Activated CD4-positive, alpha-beta T cell treated with anti-CD3 and anti-CD28 coated beads, Interleukin-2, amount 50 U/mL, for 1 hour (primary cell): ENCODE measurements at places on chromosomes 6 and 20.

DNA sequence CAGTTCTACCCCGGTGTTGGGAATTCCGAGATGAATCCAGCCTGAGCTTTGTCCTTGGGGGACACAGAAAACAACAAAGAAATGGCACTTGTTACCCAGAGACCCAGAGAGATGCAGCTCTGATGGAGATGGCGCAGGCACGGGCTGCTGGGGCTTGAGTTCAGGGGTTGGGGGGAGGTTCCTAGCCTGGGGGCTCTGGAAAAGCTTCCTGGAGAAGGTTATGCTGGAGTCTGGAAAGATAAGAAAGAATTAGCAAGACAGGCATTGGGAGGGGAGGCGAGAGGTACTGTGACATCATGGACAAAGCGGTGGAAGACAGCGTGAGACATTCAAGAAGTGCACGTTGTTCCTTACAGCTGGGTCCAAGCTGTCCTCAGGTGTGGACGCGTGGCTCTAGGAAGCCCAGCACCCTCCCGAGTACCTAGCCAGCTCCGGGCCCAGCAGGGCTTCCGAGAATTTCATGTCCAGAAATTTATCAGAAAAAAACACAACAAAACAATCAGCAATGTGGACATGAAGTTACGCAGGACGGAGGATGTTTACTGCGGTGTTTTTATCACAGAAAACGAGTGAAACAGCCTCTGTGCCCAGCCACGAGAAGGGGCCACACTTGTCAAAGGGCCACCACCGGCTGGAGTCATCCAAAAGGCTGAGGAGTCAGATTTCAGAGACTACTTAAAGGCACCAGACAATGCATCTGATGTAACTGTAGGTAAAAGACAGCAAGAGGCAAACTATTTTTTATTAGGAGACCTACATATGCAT, 39.5 kb downstream of the C20orf203 start:
- no peak for DNase-seq

GRCh38 chr6:82144852-82145340, 102.6 kb downstream of the IBTK start:
- DNase-seq: no peak

DNA sequence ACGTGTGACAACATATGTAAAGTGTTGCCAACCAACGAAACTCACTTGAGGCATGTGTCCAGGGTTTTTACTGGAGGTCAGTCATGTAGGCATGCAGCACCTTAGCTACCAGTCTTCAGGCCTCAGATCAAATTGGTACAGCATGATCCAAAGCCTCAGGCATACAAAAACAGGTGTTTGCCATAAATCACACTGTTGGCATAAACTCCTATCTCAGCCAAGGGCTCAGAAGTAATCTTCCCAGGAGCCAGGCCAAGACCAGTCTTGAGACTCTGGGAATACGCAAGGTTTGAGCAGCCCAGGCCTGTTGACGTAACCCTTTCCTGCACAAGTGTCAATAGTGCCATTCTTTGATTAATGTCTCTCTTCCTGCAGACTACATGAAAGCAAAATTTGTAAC, 163.5 kb downstream of the PRL start:
- DNase-seq: no peak

DNA sequence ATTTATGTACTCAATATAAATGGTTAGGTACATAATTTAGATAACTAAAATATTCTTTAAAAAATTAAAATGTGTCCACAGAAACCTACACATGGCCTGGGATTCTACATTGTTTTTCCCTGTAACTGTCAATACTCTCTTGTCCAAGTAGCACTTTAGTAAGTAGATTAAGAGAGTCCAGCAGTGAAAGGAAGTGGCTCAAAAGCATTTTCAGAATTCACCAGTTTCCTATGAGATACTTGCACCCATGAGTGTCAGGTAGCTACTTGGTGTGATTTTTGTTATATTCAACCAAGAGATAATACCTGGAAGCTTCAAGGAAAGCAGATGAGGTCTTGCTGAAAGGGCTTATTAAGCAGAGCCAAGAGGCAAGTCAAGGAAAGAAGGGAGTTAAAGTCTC, 126.3 kb downstream of the FYN start:
- no peak for DNase-seq

DNA sequence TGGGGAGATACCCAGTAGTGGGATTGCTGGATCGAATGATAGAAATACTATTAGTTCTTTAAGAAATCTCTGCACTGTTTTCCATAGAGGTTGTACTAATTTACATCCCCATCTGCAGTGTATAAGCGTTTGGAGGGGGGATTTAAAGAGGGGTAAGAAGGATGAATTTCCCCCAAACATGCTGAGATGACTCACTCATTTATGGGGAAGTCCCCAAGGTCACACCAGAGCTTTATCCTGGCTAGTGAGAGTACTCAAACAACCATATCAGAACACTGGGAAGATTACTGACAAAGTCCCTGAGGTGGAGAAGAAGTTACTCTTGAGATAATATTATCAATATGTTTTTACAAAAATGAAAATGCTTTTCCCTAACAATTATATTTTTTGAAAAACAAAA, 44.0 kb downstream of the ROS1 start:
- DNase-seq: no peak

- no peak for DNase-seq
Measured at GRCh38 chr6:131733376-131734016, 22.7 kb upstream of the CTAGE9 start.

- no peak for DNase-seq
Measured at GRCh38 chr20:22821081-22821727, 213.9 kb upstream of the SSTR4 start.

DNA sequence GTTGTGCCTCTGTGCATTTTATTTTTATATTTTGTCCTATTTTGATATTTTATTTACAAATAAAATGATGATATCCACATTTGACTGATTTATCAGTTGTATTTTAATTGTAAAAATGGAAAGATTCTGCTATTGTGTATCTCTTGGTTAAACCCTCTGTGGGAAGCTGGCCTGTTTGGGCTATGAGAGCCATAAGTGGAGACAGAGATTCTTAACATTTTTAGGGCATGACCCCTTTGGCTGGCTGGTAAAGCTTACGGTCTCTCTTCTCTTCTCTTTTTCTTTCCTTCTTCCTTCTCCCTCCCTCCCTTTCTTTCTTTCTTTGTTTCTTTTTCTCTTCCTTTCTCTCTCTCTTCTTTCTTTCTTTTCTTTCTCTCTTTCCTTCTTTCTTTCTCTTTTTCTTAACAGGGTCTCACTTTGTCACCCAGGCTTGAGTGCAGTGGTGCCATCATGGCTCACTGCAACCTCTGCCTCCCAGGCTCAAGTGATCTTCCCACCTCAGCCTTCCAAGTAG, 172.3 kb upstream of the CDYL start:
- no peak for DNase-seq

GRCh38 chr6:48036316-48036715, 74.7 kb downstream of the PTCHD4 start:
- no peak for DNase-seq

DNA sequence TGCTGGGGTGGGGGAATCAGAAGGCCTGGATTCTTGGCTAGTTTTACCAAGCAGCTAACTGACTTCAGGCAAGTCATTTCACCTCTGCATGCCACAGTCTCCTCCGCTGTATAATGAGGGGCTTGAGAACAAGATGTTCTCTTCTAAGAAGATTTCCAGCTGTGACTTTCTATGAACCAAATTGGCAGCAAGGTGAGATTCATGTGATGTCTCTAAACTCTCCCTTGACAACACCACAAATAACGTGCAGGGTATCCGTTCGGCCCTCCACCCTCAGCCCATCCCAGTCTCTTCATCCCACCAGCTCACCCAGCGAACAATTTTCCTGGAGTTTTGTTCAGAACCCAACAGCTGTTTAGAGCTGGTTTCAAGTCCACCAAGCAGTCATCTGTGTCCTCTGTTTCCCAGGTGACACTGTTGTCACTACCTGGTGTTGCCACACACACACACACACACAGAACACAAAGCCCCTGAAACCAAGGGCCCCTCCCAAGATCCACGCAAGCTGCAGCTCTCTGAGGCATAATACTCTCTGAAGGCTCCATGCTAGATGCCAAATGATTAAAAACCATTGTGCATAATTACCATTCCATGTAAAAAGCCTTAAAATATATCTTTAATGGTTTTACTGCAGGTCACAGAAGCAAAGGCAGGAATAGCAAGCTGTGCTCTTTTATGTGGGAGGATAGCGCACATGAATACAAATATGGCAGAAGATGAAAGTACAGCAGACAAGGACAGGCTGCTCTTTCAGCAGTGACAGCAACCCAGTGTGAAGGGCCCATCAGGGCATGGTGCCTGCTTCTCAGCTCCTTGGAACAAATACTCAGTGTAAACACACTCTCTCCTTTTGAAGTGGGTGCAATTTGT, 48.2 kb downstream of the ARHGAP18 start:
- DNase-seq: no peak

DNA sequence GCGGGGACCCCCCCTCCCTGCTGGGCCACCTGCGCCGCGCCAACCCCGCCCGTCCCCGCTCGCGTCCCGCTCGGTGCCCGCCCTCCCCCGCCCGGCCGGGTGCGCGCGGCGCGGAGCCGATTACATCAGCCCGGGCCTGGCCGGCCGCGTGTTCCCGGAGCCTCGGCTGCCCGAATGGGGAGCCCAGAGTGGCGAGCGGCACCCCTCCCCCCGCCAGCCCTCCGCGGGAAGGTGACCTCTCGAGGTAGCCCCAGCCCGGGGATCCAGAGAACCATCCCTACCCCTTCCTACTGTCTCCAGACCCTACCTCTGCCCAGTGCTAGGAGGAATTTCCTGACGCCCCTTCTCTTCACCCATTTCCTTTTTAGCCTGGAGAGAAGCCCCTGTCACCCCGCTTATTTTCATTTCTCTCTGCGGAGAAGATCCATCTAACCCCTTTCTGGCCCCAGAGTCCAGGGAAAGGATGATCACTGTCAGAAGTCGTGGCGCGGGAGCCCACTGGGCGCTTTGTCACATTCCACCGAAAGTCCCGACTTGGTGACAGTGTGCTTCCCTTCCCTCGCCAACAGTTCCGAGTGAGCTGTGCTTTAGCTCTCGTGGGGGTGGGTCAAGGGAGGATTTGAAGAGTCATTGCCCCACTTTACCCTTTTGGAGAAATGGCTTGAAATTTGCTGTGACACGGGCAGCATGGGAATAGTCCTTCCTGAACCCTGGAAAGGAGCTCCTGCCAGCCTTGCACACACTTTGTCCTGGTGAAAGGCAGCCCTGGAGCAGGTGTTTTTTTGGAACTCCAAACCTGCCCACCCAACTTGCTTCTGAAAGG, 2.1 kb downstream of the VEGFA start:
- DNase-seq: peak; percentile 18

GRCh38 chr6:163166507-163166906, 248.0 kb upstream of the QKI start:
- no peak for DNase-seq

- DNase-seq: no peak
Measured at GRCh38 chr6:25169553-25169952, 109.6 kb upstream of the CARMIL1 start.

- DNase-seq: no peak
Measured at GRCh38 chr6:63572747-63573075, 431 bp downstream of the LOC128125822 start.

- DNase-seq: no peak
Measured at GRCh38 chr6:101344885-101345284, 48.6 kb upstream of the GRIK2 start.

- no peak for DNase-seq
Measured at GRCh38 chr20:36279776-36280175, 26.4 kb upstream of the DLGAP4 start.

- no peak for DNase-seq
Measured at GRCh38 chr6:74408844-74409243, 712.8 kb downstream of the CD109 start.

DNA sequence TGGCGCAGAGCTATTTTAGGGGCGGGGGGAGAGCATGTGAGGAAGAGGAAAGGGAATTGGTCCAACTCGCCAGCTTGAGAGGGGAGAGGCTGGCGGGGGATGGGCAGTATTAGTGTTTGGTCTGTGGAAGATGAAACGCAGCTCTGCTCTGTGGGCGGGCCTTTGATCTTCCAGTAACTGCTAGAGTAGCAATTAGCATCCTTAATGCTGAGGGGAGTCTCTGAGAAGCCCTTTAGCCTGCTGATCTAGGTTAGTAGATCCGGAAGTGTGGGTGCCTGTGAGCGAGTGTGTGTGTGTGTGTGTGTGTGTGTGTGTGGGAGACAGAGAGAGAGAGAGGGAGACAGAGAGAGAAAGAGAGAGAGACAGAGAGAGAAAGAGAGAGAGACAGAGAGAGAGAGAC, 117.2 kb upstream of the BACH2 start:
- peak; percentile 67 for DNase-seq

DNA sequence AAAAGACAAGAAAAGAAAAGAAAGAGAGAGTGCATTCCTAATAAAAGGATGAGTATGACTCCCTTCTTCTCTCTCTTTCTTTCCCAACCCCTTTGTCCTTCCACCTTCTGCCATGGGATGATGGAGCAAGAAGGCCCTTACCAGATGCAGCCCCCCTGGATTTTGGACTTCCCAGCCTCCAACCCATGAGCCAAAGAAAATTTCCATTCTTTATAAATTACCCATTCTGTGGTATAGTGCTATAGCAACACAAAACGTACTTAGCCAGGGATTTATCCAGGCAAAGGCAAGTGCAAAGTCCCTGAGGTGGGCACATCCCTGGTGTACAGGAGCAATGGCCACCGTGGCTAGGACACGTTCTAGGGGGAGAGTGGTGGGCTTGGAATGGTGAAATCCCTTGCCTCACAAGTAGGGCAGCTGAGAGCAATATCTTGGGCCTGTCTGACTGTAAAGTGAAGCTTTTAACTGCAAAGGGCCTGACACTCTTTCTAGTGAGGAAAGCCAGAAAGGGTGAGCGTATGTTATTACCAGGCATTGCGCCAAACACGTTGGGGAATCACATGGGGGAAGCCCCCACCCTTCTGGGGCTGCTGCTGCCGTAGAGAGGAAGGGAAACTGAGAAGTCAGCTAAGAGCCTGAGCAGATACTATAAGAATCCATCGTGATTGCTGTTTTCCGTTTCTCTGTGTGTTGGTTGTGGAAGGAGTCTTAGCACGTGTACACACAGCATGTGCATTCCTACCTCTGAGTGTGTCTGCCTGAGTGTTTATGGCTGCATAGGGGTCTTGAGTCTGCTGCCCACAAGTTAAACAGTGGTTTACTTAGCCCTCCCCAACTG, 50.7 kb upstream of the SIRPA start:
- DNase-seq: no peak

DNA sequence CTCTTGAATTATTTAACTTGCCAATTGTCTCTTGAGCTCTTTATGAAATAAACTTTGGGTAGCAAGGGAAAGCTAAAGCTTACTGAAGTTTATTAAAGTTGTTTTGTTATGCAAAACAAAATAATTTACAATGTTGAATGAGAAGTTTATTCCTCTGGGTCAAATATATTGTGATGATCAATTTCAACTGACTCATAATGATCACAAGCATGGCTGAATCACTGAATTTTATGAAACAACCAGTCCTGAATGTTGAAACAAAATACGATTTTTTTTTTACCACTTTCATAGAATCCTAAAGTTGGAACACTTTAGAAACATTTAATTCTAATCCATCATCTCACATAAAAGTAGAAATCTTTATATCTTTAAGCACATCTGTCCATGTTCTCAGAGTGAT, 110.3 kb downstream of the RWDD2A start:
- DNase-seq: no peak
